ENCODE measurements at places on chromosomes 1 and 21.

DNA sequence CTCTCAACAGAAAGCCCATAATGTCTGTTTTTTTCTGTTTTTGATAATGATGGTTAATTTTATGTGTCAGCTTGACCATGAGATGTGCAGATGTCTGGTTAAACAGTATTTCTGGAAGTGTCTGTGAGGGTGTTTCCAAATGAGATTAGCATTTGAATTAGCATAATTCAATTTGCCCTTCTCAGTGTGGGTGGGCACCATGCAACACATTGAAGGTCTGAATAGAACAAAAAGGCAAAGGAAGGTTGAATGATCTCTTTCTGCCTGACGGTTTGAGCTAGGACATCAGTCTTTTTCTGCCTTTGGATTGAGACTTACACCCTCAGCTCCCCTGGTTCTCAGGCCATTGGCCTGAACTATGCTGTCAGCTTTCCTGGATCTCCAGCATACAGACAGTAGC is 34.9 kb upstream of the SPATA6 start:
- DNase-seq = no peak

GRCh38 chr1:215133532-215133931 is 51.0 kb downstream of the KCNK2 start:
- DNase-seq = no peak

DNA sequence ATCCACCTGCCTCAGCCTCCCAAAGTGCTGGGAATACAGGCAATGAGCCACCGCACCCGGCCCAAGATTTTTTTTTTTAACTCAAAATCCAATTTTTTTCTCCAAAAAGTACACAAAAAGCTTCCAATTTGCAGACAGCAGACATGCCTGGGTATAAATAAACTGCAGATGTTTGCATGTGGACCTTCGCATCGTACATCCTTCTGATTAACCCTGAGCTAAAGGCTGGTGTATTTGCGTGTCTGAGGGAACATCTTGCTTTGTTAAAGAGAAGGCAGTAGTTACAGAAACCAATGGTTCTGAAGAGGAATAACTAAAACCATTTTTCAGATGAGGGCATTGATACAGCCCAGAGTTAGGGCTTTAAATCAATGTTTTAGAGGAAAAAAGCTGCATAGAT is 12.7 kb downstream of the BCAR3 start:
- DNase-seq = no peak

GRCh38 chr21:14366998-14367397 is 15.9 kb downstream of the HSPA13 start:
- DNase-seq = no peak

GRCh38 chr1:155777582-155777981 is 79.4 kb downstream of the GON4L start:
- no peak for DNase-seq

- no peak for DNase-seq
Observed at GRCh38 chr1:10421637-10422036, 8.6 kb upstream of the CENPS start.

DNA sequence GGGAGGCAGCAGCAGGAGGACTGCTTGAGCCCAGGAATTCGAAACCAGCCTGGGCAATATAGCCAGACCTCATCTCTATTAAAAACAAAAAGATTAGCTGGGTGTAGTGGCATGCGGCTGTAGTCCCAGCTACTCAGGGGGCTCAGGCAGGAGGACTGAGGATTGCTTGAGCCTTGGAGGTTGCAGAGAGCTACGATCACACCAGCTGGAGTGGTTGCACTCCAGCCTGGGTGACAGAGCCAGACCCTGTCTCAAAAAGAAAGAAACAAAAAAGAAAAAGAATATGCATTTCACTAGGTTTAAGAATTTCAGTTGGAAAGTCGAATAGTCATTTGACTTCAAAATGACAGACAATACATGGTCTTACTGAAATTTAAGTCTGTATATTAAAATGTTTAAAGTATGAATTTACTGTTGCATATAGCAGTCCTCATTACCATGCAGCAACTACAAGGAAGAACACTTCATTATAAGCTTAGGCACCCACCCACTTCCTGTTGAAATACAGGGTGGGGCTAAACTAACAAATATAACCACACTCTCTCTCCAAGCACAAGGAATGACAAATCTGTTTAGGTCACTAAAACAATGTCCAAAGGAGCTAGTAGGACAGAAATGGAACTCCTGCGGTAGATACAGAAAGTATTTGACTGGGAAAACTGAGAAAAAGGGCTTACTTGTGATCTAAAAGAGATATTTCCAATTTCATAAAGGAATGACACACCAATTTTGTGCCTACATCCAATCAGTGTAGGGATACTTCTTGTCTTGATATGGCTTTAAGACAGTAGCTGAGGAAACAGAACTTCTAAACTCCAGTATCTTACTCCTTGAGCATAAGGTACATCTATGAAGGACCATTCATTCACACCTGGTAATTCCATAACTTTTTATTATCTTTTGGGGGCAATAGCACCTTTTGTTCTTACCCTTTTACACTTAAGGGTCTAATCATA is 44.1 kb downstream of the GPR3 start:
- DNase-seq = no peak

All from SHP77 (cell line).